ENCODE measurements at places on chromosomes 3 and 15.

- DNase-seq: peak; percentile 93
Observed at GRCh38 chr3:101827211-101828174, 21.8 kb upstream of the NFKBIZ start.

GRCh38 chr15:80590761-80591355, 104.3 kb upstream of the ABHD17C start:
- DNase-seq: no peak

- DNase-seq: no peak
Observed at GRCh38 chr15:91973481-91973880, 120.0 kb downstream of the SLCO3A1 start.

DNA sequence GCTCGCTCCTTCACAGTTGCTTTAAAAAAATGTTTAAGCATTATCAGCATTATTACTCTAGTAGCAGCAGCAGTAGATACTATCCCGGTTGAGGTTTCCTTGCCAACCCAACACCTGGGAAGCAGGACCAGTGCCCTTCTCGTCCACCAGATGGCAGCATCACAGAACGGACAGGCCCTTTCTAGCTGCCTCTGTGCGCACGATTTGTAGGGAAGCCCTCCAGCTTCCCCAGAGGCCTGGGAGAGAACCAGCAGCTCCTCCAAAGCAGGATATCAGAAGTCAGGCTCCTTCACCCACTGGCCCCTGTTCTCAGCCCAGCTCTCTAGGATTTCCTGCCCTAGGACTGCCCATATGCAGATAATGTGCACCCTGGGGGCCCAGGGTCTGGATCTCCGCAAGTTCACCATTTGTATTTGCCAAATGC, 16.8 kb upstream of the ESYT3 start:
- DNase-seq: peak; percentile 62

DNA sequence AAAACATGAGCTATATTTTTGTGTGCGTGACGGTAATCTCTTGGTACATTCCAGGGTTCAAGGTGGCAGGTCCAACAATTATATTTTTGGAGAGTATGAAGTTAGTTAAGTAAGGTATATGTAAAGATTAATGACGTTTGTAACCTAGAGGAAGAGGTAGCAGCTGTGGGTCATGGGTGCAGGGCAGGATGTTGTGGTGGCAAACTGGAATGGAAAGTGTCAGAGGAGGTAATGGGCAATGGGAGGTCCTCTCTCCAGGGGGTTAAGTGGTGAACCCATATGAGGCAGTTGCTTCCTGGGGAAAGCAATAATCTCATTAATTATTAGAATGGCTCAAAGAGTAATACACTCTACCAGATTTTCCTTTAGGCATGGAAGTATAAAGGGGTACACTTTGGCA, 1.0 kb upstream of the CD200R1L start:
- peak; percentile 22 for DNase-seq

GRCh38 chr3:159640225-159640624, 348.4 kb upstream of the IL12A start:
- no peak for DNase-seq

- DNase-seq: no peak
Observed at GRCh38 chr15:71777216-71777943, 33.0 kb upstream of the NR2E3 start.

GRCh38 chr15:47466357-47466756, 250.9 kb upstream of the SEMA6D start:
- DNase-seq: no peak
